ENCODE measurements at places on chromosomes 5 and 9.

GRCh38 chr5:80834710-80835109 is 125.5 kb upstream of the RASGRF2 start:
- no peak for DNase-seq

GRCh38 chr5:158820891-158821290 is 278.8 kb downstream of the EBF1 start:
- DNase-seq, result no peak

DNA sequence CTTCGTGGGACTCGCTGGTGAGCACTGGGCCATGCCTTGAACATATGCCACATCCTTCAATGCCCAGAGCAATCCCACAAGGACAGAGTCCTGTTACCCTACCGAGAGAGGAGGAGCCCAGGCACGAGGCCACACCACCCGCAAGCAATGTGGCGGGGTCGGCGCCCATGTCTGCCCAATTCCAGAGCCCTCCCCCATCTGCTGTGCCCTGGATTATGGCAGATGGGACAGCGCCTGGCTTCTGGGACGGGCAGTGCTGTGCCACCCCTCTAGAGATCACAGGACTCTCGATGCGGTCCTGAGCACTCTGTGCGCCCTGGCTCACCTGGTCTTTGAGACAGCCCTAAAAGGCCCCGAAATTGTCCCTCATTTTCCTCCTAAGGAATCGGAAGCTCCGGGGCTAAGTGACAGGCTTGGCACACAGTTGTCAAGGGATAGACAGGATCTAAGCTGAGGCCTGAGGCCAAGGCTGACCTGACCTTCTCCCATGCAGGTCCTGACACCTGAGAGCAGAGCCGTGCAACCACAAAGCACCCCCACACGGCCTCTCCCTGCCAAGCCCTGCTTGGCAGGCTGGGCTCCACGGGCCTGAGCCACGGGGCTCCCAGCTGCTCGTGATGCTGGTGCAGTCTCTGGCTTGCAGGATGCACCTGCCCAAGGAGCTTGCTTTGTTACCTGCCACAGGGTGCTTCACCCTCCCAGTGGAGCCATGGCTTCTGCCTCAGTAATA is 48.8 kb downstream of the PRRT1B start:
- no peak for DNase-seq

- DNase-seq, result no peak
Measured at GRCh38 chr5:128216860-128217531, 133.4 kb downstream of the SLC12A2 start.

- no peak for DNase-seq
Measured at GRCh38 chr9:37005517-37006140, 28.4 kb downstream of the PAX5 start.
